ENCODE measurements at places on chromosomes 6 and 20.

- no peak for DNase-seq
Measured at GRCh38 chr6:51514748-51515402, 572.5 kb downstream of the PKHD1 start.

GRCh38 chr6:82072121-82072521 is 175.4 kb downstream of the IBTK start:
- peak; percentile 45 for DNase-seq

- no peak for DNase-seq
Measured at GRCh38 chr6:170088582-170088955, 202.3 kb downstream of the DLL1 start.

- no peak for DNase-seq
Measured at GRCh38 chr6:13142611-13143010, 185.7 kb downstream of the TBC1D7 start.

DNA sequence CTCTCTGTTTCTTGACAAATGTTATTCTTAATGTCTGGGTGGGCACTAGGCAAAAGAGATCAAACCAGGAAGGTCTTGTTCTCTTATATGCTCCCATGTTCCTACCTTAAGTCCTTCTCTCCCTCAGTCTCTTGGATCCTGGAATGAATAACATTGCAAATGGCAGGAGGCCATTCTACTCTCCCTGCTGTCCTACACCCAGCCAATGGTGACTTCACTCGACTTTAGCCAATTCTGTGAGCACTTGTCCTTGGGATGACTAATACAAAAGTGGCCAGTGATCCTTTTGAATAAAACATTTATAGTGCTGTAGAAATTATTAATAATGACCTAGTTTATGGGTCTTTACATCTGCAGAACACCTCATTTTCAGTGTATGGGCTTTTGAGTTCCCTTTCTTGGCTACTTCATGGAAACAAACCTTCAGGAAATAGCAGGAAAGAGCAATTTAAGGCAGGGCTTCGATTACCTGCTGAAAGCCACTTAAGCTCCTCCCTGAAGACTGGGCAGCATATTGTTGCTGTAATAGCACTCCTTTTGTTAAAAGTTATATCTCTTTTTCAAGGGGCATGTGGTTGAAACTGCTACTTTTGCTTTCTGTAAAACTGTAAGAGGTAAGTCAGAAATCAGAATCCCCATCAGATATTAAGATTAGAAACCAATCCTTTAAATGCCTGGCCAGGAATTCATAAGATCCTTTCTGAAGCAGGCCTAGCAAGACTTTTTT is 10.5 kb downstream of the OTOR start:
- no peak for DNase-seq

DNA sequence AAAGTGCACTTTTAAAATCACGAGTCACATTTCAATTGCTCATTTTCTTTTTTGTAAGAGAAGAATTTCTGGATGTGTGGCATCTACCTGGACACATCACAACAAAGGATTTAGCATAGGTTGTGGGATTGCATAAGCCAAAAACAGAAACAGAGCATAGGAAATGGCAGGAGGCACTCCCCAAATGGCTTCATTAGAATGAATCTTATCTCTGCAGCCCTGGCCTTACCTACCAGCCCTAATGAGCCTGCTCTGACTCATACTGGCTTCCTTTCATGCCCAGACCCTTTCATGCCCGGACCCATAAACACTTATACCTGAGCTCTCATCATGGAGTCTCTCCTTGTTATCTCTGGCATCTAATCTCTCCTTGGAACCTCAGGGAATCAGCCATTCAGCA is 23.9 kb upstream of the SPTLC3 start:
- DNase-seq = no peak

DNA sequence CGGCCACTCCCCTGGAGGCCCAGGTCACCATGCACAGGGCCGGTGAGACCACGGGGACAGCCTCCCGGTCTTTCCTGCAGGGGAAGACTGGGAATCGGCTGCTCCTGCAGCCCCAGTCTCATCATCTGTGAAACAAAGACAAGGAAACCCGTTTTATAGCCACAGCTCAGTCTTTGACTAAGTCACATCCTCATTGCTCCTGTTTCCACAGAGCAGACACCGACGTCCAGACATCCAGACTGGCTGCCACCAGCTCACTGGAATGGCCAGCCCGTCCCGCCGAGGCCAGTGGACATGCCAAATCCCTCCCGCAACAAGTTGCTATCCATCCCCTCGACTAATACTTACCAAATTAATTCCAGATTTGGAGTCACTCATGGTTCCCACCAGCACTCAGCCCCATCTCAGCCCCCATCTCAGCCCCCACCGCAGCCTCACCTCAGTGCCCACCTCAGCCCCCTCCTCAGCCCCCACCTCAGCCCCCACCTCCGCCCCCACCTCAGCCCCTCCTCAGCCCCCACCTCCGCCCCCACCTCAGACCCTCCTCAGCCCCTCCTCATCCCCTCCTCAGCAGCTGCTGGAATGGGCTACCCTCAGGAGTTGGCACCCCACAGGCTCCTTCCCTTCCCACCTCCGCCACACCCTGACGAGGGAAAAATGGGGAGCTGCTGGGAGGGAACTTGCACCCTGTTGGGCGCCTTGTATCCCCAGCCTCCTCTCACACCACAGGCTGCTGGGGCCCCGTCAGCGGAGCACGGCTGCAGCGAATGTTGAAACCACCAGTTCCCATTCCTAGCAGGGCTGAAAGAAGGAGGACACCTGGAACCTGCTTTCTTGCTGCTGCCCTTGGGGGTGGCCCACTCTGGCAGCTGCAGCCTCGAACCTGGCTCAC is 48.7 kb downstream of the YTHDF1 start:
- no peak for DNase-seq
